NCI-H1417 treated with DMSO at 0.1 percent for 48 hours (cell line): ENCODE measurements at places on chromosomes 5 and 9.

- DNase-seq = no peak
Observed at GRCh38 chr5:657570-657969, 35.6 kb downstream of the TPPP start.

DNA sequence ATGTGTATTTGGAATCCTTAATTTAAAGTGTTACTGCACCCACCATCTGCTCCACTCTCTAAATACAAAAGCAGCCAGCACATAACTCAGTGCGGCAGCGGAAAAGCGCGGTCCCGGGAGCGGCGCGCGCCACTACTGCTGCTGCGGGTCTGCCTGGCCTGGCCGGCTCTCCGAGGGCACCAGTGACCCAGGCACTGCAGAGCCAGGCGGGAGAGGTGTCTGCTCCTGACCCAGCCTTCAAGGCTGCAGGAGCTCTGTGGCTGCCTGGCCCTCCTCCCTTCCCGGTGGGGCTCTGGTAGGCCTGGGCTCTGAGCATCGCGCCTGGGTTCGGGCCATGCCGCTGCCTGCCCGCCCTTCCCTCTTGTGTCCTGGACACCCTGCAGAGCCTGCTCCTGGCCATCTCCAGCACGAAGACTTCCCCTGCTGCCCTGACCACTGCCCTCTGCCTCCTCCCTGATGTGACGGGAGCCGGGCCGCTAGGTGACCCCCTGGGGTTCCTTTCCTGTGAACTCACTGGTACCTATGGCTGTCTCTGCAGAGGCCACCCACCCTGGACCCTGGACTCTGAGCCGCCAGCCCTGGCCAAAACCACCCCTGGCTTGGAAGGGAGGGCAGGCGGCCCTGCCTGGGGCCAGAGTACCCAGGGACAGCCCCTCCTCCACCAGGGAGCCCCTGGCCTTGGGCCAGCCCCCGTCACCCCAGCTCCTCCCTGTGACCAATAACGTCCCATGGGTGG is 32.8 kb upstream of the UBAC1 start:
- DNase-seq = no peak

- no peak for DNase-seq
Observed at GRCh38 chr9:129570450-129571297, 50.2 kb downstream of the C9orf50 start.

GRCh38 chr9:81619353-81620001 is 69.9 kb downstream of the TLE1 start:
- no peak for DNase-seq

GRCh38 chr9:95552814-95553546 is 36.2 kb upstream of the PTCH1 start:
- no peak for DNase-seq

DNA sequence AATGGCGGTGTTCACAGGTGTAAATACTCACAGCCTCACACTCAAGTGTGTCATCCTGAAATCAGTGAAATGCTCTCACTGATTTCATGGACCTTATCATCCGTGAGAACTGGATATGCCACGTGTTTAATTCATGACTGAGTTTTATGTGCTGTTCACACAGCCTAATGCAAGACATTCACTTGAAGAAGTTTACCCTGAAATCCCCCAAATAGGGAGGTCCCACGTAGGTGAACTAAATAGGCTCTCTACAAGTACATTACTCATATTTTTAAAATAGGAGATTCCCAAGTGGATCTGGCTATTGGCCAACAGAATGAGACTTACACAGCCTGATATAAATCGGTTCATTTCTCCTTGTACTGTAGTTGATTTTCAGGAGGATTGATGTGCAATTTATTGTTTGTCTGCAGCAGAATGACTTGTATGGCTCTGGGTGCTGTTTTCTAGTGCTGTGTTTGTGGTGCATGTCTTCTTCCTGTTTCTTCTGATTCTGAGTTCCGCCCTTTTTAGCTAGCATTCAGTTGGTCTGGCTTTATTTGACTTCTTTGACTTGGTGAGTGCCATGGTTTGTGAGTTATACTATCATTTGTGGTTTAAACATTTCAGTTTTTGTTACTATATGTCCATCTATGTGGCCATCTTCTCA is 25.1 kb downstream of the TRIO start:
- DNase-seq = no peak

GRCh38 chr9:121285835-121286687 is 18.1 kb downstream of the GSN start:
- no peak for DNase-seq

DNA sequence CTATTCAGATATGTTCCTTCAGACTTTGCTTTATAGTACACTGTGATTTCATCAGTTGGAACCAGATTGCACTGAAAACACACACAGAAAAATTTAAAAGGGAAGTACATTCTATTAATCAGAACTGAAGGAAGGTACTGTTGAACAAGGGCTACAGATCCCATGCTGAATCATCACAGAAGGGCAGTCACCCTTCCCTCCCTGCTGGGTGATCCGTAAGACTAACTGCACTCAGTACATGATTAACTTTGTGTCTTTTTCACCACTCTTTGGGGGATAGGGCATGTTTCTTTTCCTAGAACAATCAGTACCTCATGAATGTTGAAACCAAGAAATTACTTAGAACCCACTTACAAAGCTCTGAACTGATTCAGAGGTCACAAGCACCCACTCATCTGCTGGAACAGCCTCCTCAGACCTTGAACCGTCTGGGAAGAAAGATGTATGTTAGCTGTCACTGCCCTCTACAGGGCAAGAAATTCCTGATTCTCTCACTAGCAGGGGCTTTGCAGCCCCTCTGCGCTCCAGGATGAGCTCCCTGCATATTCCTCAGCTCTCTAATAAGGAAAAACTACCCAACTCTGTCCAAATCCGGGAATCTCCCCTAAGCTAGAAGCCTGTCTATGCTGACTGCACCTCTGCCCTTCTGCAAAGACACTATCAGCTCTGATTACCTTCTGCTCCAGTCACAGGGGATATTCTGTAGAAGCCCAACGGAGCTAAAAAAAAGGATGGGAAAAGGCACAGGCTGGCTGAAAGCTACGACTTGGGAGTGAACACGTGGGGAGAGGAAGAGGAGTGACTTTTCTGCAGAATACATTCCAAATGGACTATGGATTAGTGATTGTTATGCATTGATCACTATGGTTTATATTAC is 51.0 kb downstream of the IARS1 start:
- DNase-seq = no peak

- DNase-seq = no peak
Observed at GRCh38 chr9:81893929-81894328, 34.3 kb upstream of the SPATA31D4 start.
